ENCODE measurements at places on chromosomes 2 and 18. TPM values are rescaled to one million over a fixed set of nuclear protein-coding genes. Genes with fewer than 3 reads are reported as not detected.
A peak's percentile ranks its signal among the peaks of the same experiment; 100 is the strongest.

DNA sequence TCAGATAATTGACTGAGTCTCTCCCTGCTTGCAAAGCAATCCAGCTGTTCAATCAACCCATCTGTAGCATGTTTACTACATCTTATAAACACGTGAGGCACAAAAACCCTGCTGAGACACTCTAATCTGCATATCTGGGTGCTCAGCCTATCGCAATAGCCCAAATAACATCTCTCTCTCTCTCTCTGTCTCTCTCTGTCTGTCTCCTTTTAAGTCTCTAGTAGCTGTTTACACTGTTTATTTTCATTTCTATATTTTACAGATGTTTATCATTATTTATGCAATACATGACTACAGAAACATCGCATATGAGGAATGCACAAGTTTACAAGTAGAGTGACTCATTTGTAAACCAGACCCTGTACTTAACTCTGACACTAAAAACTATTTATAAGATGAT, 422.1 kb upstream of the DSEL start:
- no peak overlapping the region for H3K27ac ChIP-seq
- no peaks in the 10 kb centered on the region for H3K27me3 ChIP-seq
- H3K4me1 ChIP-seq, result no peaks in the 10 kb centered on the region
- no peak overlapping the region for H3K4me3 ChIP-seq

- DNase-seq, result peak; percentile 46
- H3K36me3 ChIP-seq, result no peaks in the 10 kb centered on the region
- H3K27me3 ChIP-seq, result peaks cover 29% of the 10 kb centered on the region
- H3K4me1 ChIP-seq, result peaks cover 2% of the 10 kb centered on the region
Observed at GRCh38 chr2:71530641-71531332, 77.4 kb downstream of the DYSF start.

Gene NFU1
- 34.3 TPM for total RNA-seq

GRCh38 chr2:42792583-42793333, at the start of gene HAAO:
HAAO (minus strand) TSS chr2:42792583; CDS start chr2:42792536, 47 bp downstream.
- H3K36me3 ChIP-seq, result peaks cover 1% of the 10 kb centered on the region
- DNase-seq, result peak; percentile 30
- H3K4me3 ChIP-seq, result peak within 1 kb of the TSS; percentile 70
- H3K4me1 ChIP-seq, result peaks cover 37% of the 10 kb centered on the region
- peak within 1 kb of the TSS; percentile 66 for H3K27ac ChIP-seq

All from activated CD4-positive, alpha-beta T cell treated with anti-CD3 and anti-CD28 coated beads for 36 hours (primary cell).